Tongue (tissue), 3 donors: ENCODE measurements at places on chromosomes 12 and 14. TPM values are rescaled to one million over a fixed set of nuclear protein-coding genes. Genes with fewer than 3 reads are reported as not detected.
A peak's percentile ranks its signal among the peaks of the same experiment; 100 is the strongest.

The CYP46A1 gene
- 3.1 TPM for total RNA-seq

GRCh38 chr12:104376650-104377513 lies 73.3 kb downstream of the EID3 start:
- DNase-seq, result no peak

DNA sequence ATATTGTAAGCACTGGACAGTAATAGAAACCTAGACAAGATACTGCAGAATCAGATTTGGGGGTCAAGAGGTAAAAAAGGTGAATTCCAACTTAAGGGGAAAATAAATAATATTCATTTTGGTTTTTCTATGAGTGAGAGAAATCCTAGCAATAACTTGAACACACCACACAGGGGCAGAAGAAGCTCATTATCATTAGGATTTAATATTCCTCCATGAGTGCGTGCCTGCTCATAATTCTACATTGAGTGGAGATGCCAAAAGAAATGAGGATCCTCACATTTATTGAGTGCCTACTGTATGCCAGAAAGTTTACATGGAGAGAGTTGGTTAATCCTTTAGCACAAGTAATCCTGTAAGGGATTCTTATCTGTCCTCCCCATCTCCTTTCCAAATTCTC lies 40.5 kb upstream of the C14orf132 start:
- DNase-seq, result peak; percentile 45

DNA sequence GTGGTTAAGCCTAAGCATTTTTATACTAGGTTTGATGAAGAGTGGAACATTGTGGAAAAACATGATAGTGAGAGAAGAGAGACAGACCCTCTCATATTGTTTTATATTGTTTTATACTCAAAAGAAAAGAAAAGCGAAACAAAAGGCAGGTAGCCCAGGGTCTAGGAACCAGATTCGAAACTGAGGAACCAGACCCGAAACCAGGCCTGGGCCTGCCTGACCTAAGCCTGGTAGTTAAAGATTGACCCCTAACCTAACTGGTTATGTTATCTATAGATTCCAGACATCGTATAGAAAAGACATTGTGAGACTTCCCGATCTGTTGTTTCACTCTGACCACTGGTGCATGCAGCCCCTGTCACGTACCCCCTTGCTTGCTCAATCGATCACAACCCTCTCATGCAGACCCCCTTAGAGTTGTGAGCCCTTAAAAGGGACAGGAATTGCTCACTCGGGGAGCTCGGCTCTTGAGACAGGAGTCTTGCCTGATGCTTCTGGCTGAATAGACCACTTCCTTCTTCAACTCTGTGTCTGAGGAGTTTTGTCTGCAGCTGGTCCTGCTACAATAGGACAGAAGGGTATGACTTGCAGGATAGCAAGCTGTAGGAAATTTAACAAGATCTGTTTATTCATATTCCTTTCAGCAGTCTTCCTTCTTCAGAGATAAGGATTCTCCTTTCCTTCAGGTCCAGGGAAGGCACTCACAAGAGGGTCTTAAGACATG lies 147.1 kb upstream of the PLEKHA5 start:
- DNase-seq, result no peak

GRCh38 chr14:35122696-35123387 lies 490 bp downstream of the PRORP start:
- DNase-seq, result no peak
